T-helper 2 cell treated with Interferon-gamma antibody and Interleukin-4, amounts not matched to agents 5 μg/mL and 100 μg/mL, for 36 hours (primary cell): ENCODE measurements at places on chromosomes 1 and 21.

DNA sequence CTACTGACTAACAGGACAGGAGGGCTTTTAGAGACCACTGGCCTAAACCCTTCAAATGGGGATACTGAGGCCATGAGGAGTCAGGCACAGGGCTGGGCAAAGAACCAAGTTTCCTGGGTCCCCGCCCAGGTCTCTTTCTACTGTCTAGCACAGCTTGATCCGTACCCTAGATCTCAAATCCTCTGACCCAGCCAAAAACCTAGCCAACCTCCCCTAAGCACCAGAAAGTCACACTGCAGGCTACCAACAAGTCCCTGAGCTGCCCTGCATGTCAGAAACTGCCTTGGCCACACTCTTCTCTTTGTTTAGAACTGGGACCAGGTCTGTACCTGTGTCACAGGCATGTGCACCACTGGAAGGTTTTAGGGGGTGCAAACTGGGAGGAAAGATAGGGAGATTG, 33.6 kb downstream of the AHDC1 start:
- no peak for DNase-seq

DNA sequence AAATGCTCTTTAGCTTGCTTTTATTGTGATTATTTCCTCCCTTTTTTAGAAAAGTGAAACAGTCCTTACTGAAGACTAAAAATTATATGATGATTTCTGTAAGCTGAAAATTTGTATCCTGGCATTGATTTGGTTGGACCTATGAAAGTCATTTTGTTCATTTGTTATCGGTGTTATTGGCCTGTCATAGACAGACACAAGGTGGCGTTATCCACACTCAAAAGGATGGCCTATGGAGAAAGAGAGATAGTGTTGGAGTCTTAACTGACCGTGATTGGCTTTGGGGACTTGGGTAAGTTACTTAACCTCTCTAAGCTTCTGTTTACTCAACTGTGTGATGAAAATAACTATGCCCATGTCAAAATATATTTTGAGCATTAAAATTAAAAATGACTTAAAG, 203.6 kb upstream of the CHODL start:
- no peak for DNase-seq

- DNase-seq = no peak
Measured at GRCh38 chr1:212542761-212543187, 65.8 kb upstream of the ATF3 start.

GRCh38 chr1:903305-903704, 20.4 kb upstream of the SAMD11 start:
- DNase-seq = no peak

GRCh38 chr1:204190212-204191211, 5.8 kb downstream of the KISS1 start:
- no peak for DNase-seq

- DNase-seq = no peak
Measured at GRCh38 chr21:15164273-15164672, 99.5 kb upstream of the NRIP1 start.

DNA sequence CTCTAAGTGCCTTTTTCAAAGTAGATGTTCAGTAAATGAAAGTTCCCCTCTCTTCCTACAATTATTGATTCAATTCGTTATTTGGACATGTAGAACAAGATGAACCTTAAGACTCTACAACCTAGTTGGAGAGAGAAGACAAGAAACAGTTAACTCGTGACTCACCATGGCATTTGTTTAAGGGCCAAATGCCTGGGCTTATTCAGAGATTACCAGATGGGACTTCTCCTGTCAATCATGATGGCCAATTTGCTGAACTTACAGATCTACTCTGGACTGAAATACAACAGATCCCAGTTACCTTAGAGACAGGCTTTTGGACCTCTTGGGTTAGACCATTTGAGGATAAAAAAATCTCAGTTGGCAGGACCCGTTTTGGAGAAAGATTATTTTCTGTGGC, 93.5 kb downstream of the C1orf94 start:
- no peak for DNase-seq

- no peak for DNase-seq
Measured at GRCh38 chr1:202283379-202283844, 58.3 kb downstream of the UBE2T start.

- DNase-seq = no peak
Measured at GRCh38 chr1:208544794-208545193, 300.6 kb upstream of the PLXNA2 start.

GRCh38 chr21:44637018-44637850, at the start of gene KRTAP10-10:
KRTAP10-10 (plus strand) TSS chr21:44637356; CDS start chr21:44637418, 62 bp downstream.
- no peak for DNase-seq

DNA sequence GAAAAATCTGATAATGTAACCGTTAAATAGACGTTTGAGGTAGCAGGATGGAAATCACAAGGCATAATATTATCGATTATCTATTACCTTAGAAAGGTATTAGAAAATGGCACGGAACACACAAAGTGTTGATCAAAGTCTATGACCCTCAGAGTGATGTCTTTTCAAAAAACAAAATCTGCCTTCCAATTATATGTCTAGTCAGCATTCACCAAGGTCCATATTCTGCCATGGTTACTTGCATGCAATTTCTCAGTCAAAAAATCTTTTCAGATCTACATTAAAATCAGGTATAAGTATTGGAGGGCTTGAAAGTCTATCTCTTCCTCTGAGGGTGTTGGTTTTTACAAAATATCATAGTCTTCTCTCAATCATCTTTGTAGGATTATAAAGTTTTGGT, 81.9 kb downstream of the KCTD3 start:
- no peak for DNase-seq
